ENCODE measurements at places on chromosomes 16 and 17.

DNA sequence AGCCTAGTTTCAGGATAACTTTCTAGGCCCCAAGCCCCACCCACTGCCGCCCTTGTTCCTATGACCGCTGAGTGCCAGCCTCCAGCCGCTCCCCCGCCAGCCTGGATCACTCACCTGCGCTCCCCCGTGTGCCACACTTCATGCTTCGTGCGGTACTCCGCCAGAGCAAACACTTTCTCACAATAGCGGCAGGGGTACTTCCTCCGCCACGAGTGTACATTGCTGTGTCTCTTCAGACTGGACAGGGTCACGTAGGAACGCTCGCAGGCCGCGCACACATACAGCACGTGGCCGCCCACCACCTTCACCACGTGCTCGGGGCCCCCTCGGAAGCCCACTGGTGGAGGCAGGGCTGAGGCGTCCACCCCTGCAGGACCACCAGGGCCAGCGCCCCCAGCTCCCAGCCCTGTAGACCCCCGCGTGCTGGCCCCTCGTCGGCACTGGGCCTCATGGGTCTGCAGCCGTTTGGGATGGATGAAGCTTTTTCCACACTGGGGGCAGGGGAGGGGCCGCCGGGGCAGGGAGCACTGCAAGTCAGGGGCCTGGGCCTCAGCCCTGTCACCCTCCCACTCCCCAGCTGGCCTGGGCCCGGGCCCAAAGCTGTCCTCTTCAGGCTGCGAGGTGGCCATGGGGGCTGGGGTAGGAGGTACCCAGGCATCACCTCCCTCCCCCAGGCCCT is 13.7 kb downstream of the ZBTB4 start:
- no peak for DNase-seq

- DNase-seq, result no peak
Observed at GRCh38 chr17:41492771-41493170, 3.1 kb upstream of the KRT36 start.

GRCh38 chr16:21253470-21253869 is 20.0 kb downstream of the ANKS4B start:
- DNase-seq, result no peak

DNA sequence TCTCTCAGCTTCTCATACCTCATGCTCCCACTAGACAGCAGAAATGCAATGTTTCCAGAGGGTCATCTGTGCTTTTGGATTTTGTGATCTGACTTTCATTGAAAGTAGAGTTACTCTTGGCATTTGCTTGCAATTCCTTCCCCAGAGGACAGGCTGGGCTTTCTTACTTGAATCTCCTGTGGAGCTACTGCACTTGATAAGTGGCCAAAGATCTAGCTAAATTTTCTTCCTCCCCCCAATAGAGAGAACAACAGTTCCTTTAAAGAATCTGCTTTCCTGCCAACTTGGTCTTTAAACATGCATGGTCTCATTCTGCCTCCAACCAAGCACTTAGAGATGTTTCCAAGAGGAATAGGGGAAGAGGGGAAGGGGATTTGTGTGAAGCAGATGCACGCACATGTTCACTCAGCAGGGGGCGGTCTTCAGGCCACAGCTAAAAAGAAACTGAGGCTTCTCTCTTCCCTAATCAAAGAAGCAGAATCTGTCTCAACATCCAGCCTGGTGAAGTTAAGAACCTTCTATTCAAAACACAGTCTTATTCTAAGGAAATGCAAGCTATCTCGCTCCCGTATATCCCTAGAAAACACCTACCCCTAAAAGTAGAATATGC is 229.6 kb downstream of the ZFHX3 start:
- DNase-seq, result no peak

DNA sequence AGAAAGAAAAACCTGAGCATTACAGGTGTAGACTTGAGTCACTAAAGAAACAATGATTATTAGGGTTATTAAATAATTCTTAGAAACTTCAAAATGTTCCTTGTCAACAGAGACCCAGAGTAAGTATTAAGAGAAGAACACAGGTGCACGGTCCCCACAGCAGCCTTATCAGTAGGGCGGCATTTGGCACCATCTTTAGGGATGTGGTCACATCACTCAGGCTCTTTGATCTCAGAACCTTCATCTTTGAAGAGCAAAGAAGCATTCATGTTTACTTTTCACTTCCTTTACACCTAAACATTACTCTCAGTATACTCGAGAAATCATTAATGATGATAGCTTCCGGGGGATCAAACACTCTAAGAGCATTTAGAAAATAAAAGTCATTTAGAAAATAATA is 928.7 kb downstream of the KCNJ2 start:
- no peak for DNase-seq

DNA sequence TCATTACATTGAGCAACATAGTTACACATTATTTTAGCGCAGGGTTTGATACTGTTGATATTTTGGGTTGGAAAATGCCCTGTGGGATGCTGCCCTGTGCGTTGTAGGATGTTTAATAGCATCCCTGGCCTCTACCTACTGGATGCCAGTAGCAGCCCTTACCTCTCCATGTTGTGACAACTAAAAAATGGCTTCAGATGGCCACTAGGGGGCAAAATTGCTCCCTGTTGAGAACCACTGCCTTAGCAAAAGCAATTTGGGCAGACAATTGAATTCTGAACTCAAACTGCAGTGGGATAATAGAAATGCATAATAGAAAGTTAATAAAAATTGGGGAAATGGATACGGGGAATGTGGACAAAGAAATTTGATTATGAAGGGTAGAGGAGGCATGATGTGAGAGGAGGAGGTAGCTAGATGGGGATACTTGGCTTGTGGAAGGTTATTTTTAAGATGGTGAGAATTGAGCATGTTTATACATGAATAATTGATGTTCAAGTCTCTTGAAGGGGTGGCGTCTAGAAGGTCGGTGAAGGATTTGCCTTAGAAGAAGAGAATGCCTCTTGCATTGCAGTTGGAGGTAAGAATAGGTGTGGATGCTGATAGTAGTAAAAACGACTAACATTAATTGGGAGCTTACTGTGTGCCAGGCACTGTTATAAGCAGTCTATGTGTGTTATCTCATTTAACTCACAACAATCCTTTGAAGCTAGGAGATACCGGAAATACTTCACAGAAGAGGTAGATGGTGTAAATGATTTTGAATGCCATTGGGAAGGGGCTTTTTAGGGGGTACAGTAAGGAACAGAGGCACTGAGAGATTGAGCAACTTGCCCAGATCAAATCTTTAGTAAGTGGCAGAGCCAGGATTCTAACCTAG is 19.0 kb downstream of the HEATR9 start:
- DNase-seq, result peak; percentile 6

DNA sequence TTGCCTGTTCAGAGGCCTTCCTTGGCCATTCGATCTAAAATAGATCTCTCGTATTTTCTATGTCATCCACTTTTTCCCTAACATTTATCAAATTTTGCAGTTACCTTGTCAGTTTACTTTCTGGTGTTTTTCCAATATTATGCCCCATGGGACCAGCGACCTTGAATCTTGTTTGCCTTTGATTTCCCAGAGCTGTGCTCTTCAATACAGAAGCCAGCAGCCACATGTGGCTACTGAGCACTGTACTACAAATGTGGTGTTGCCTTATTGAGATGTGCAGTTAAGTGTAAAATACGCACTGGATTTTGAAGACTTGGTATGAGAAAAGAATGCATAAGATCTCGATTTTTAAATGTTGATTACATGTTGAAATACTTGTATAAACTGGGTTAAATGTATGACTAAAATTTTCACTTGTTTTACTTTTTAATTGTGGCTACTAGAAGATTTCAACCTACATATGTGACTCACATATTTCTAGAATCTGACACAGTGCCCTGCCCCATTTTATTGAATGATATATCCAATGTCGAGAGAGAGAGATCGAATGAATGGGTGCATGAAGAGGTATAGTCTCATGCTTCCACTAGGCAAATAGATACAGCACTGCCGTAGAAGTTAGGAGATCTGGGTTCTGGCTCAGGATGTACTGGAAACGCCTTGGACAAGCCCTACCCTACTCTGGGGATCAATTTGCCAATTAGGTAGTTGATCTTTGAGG is 824 bp upstream of the PSME3 start:
- no peak for DNase-seq

GRCh38 chr16:23420011-23420410 is 33.0 kb downstream of the COG7 start:
- DNase-seq, result no peak

GRCh38 chr16:50037662-50038220 is 12.7 kb downstream of the CNEP1R1 start:
- DNase-seq, result no peak

GRCh38 chr17:71494062-71494855 is 626.6 kb upstream of the SOX9 start:
- DNase-seq, result no peak

DNA sequence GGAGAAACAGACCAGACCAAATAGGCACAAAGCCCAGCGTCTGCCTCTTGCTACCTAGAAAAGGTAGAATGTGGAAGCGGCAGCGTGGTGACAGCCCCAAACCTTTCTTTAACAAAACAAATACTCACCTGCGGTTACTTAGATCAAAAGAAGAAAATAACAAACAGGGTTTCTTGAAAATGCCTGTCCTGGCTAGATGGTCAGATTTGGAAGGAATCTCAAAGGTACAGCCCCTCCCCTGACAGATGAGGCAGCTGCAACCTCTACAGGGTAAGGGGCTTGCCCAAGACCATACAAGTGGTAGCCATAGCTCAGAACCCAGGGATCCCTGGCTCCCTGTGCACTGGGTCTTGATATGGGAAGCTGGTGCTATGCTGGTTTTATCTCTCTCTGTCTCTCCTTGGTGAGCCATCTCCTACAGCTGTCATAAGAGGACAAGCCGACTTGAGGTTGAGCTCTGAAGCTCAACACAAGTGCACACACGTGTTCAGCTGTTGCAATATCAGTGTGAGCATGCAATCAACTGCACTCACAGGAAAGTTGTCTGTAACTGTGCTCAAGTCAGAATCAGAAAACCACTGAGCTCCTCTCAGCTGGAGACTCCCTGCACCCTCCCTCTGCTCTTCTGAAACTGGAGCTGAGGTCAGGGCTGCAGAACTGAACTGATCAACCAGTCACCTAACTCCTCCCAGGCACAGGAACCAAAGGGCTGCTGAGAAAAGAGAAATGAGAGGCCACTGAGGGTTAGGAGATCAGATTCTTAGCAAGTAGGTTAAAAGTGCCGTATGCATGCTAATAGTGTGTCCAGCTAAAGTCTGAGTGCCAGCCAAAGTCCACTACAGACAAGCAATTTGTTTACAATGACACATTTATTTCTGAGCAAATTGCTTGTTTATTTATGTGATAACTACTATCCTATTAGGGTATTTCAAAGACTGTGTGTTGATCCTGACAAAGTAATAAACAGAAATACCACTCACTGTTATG is 6.1 kb upstream of the RNF157 start:
- DNase-seq, result no peak

GRCh38 chr17:18187821-18188761 is 4.5 kb downstream of the ALKBH5 start:
- no peak for DNase-seq

DNA sequence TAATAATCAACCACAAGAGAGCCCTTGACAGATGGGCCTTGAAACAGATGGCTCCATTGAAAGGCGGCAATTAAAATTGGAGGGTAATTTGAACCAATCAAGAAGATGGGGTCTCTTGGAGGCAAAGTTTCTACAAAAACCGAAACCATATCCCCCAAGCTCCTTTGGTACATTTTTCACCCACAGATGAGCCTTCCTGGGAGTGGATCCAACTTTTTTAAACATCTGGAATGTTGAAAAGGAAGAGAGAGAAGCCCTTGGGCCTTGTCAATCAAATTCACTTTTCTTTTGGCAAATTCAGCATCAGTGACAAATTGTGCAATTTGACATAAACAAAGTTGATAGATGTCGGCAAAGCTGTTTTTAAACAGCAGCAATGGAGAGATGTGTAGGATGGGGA is 13.2 kb upstream of the NUP93 start:
- no peak for DNase-seq

DNA sequence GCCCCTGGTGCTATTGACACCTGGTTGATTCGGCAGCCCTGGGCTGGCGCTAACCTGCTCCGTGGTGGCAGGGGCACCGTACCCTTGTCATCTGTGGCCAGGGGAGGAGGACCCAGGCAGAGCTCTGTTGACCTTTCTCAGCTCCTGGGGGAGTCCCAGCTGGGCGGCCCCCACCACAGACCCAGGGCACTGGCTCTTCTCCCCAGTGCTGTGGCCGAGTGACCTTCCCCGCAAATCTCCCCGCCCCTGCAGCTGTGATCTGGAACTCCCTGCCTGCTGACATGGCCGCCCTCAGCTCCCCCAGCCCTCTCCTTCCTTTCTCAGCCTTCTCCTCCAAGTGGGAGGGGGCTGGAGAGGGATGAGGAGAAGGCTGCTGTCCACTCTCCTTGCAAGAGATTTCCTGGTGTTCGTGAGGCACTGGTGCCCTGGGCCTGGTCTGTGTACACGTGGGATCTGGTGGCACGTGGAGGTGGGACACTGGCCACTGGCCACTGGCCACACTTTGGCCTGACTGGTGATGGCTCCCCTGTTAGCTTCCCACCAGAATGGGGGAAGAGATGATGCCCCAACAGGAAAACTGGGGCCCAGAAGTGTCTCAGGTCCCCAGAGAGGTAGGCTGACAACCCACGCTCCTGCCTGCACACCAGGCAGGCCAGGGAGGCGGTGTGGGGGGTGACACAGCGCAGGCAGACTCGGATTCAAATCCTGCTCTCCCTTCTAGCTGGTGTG is 8.2 kb downstream of the FMNL1 start:
- DNase-seq, result no peak

DNA sequence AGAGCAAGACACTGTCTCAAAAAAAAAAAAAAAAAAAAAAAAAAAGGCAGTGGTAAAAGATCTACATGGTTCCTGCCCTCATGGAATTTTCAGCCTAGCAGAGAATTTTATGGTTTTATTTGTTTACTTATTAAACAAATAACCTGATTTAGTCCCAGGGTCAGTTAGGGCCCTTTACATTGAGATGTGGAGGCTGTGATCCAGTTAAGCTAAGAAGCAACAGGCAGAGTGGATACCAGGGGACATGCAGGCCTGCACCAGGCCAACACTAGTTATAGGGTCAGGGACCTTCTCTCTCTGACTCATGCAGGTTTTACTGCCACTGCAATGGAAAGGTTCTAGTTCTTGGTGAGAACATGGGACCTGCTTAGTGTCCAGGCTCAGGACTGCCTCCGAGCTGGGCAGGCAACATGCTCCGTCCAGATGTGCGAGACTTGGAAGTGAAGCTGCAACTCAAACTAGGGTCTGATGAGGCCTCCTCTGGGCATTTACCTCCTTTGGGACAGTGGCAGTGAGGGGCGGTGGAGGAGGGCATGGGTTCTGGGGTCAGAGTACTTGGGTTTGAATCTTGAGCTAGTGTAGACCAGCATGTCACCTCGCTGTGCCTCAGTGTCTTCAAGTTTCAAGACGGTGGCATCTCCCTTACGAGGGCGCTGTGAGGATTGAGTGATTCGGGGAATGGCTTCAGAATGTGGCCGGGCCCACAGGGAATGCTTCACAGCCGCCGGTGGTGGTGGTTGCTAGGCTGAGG is 301.8 kb downstream of the CPPED1 start:
- DNase-seq, result no peak

DNA sequence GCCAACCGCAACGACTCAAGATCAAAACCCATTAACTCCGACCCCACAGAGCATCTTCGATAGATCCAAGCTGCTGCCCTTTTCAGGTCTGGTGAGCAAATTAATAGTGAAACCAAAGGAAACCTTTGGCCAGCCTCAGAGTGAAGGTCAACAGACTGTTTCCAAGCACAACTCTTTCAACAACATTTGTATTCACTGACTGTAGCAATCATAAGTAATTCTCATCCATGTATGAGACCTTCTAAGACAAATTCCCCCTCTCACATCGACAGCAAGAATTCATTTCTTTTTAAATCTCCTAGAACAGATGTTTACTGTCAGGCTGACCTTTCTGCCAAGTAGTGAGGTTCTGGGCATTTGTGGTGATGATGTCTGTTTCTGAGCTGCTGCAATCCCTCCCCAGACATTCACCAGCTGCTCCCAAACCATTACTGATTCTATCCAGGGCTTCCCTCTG is 64.2 kb downstream of the SLC39A11 start:
- DNase-seq, result no peak
